Stimulated activated CD4-positive, alpha-beta T cell treated with anti-CD3 and anti-CD28 coated beads, Interleukin-1b, Interleukin-23, amount 100 ng/mL, for 1 hour (primary cell): ENCODE measurements at places on chromosomes 7 and 10.

DNA sequence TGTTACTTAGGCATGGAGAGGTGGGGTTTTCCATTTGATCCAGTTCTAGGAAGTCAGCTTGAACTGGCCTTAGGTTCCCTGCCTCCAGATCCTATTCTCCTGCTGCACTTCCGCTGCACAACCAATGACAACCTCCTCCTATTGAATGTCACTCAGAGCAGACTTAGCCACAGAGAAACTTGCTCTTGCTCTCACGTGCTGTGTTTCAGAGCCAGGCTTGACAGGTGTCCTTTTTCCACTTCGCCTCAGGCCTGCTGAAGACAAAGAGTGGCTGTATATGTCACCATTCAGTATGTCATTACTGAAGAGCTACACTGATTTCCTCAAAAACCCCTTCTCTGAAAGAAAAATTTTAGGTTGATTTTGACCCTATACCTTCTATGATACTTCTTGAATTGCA, 115.4 kb upstream of the ETV1 start:
- DNase-seq = no peak

GRCh38 chr10:111973826-111974225, 209.7 kb downstream of the GPAM start:
- DNase-seq = no peak

DNA sequence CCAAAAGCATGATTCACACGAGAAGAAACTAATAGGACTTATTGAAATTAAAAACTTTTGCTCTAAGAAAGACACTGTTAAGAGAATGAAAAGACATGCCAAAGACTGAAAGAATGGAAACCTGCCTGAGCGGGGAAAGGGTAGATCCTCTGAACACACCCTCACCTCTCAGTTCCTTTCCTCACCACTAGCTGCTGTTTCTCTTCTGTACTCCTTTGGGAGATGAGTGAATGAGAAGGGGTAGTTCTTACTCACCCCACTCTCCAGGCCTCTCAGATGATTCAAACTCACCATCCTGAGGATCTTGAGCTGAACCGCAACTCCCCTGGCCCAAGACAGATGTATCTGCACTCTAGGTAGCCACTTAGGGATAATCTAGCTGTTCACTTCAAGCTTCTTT, 41.9 kb downstream of the IQUB start:
- DNase-seq = no peak

DNA sequence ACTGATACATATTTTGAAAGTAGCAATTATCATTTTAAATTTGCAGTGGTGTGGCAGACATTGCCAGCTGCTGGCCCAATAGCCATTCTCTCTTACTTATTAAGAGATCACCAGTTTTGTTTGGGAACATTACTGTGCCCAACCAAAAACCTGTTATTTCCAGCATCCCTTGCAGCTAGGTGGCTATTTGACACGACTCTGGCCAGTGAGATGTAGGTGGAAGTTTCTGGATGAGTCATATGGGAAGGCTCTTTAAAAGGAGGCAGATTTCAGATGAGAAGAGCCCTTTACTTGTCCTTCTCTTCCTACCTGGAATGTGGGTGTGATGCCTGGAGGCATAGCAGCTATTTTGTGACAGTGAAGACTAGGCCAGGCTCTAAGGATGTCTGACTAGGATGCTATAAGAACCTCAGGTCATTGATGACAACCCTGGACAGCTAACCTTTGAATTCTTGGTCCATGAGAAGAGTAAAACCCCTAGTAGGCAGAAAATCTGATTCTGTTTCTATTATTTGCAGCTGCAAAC, 77.9 kb downstream of the CARD11 start:
- no peak for DNase-seq

GRCh38 chr7:158917818-158918217, 61.5 kb downstream of the DYNC2I1 start:
- DNase-seq = no peak

DNA sequence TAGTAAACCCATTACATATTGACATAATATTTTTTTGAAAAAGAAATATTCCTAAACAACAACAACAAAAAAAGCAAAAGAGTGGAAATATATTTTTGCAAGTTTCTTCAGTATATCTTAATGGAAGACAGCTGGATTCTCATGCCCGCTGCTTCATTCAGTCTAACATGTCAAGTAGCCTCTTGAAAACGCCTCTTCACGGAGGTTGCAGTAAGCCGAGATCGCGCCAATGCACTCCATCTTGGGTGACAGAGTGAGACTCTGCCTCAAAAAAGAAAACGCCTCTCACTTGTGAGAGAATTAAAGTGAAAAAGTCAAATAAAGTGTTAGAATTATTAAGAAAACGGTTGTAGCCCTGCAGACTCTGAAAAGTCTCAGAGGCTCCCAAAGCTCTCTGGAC, 1.3 kb downstream of the CUTC start:
- no peak for DNase-seq

- DNase-seq = no peak
Observed at GRCh38 chr7:133437544-133437943, 184.7 kb downstream of the EXOC4 start.

DNA sequence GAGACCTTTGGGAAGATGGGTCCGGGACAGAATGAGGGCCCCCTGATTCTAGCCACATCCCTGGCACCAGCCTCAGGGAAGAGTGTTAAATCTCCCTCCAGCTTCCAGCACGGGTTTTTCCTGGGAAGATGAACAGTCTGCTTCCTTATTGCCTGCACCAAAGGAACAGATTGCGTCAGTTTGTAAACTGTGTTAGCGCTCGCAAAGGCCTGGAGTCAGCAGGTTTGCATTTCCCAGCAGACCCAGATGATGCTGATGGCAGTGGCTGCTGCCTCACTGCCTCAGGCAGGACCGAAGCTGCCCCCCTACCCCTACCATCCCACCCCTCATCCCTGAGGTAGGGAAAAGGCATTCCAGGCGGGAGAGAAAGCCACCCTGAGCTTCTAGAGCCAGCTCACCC, 34.6 kb upstream of the LRRC4 start:
- DNase-seq = no peak

DNA sequence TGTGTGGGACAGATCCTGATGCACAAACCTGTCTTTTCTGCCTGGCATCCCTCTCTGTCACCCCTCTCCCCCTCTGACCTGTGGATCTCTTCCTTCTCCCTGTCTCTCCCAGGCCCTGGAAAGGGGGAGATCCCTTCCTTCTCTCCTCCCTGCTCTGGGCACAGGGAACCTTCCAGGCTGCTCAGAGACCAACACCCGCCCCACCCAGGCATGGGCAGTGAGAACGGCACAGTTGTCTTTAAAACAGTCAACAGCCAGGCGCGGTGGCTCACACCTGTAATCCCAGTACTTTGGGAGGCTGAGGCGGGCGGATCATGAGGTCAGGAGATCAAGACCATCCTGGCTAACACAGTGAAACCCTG, 34.7 kb downstream of the KCNH2 start:
- no peak for DNase-seq

DNA sequence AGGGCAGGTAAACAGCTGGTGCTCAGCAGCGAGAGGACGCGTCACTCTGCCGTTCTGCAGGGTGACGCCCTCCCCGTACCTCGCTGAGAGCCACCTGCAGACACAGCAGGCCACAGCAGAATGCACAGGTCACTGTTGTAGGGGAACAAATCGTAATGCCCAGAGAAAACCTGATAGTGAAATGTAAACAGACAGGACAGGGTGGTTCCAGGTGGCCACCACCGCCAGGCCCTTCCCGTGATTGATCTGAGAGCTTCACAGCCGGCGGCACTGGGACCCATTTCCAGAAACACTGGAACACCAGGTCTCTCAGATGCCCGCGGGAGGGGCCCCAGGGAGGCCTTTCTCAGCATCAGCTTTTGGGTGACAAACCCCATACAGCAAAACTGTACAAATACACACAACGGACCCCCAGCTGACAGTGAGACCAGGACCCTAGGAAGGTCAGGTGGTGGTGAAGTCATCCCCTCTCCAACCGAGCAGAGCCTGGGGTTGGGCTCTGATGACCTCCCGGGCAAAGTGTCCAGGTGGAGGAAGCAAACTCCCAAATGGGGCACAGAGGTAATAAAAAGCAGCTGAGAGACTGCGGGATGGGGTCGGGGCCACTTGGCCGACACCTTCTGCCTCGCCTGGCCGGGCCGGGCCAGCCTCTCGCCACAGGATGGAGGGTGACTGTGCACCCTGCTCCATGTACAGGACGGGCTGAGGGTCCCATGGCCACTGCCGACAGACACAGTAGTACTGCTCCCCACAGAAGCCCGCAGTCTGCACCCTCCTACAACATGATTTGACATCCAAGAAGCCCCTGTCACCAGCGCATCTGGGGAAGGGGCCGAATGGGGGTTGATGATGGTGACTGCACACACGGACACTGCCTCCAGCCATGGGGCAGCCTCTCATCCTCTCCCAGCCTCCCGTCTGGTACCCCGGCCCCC, 4.6 kb downstream of the BHLHA15 start:
- DNase-seq = no peak

DNA sequence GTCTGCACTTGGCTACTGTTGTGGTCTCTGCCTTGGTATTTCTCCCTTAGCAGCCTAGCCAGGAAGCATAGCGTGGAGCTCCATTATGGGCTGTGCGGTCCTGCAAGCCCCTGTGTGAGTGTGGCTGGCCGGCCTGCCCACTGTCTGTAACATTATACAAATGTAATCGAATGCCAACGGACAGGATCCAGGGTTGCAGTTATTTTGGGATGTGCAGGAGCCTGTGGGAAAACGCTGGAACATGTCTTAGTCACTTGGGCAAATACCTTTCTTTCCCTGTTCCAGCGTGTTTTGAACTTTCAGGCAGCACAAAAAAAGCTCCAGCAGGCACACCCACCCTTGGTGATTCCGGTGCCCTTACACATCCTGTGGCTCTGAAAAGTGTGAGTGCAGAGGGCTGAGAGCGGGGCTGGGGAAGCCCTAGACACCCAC, 29.5 kb downstream of the BAG3 start:
- no peak for DNase-seq

GRCh38 chr7:149820622-149821190, 17.5 kb upstream of the ZNF862 start:
- no peak for DNase-seq

GRCh38 chr7:3301831-3302618, 973 bp downstream of the SDK1 start:
- peak; percentile 2 for DNase-seq

- DNase-seq = no peak
Observed at GRCh38 chr10:30705101-30705624, 75.6 kb upstream of the LYZL2 start.

DNA sequence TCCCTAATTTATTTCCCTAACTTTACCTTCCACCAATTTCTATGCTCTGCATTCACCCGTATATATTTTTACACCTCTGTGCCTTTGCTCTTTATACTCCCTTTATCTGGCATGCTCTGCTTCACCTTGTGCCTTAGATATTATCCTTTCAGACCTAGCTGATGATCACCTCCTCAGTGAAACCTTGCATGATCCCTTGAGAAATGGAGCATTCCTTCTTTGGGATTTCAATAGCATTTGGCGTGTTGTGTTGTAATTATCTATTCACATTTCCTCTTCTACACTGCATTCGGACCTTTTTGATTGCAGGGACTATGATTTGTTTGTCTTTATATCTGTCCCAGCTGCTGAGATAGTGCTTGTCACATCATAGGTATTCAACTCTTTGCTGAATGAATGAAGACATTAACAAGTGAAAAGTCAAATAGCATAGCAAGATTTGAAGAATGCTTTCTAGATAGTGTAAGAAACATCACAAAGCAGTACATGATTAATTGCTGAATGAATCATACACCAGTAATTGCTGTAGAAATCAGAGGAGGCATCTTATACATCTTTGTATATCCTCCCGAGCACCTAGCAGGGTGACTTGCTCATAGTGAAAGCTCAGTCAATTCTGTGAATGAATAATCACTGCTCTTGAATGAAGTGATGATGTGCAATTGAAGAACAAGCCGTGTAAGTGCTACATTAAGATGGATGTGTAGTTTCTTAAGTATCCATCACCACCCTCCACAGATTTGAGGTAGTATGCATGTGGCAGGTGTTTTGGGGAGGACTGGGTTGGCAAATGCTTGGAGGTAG, 2.0 kb upstream of the TM9SF3 start:
- DNase-seq = no peak

- no peak for DNase-seq
Observed at GRCh38 chr7:103640031-103640779, 194.2 kb upstream of the SLC26A5 start.

GRCh38 chr10:108904163-108904838, 1019.0 kb downstream of the XPNPEP1 start:
- DNase-seq = no peak

- DNase-seq = no peak
Observed at GRCh38 chr7:6436385-6436685, 11.4 kb downstream of the DAGLB start.

DNA sequence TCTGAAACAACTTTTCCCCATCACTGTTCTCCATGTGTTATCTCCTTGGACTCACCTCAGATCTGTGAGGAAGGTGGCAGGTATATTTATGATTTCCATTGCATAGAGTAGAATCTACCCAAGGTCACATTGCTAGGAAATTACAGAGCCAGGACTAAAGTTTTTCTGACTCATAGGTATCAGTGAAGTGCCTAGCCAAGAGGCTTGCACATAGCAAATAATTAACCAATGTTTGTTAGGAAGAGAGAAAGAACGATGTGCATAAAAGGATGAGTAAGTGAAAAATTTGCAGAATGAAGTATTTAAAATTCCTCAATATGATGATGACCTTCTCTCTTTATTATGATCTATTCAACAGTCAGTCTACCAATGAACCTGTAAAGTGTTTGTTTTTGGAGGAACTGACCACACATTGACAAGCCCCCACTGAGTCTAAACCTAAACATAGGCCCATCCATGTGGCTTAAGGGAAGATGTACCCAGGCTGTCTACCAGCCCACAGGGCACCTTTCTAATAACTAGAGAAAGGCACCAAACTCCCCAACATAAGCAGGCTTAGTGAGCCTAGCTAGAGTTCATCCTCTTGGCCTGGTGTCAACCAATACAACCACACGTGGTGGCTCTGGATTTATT, 252.9 kb upstream of the ZMIZ1 start:
- DNase-seq = no peak

DNA sequence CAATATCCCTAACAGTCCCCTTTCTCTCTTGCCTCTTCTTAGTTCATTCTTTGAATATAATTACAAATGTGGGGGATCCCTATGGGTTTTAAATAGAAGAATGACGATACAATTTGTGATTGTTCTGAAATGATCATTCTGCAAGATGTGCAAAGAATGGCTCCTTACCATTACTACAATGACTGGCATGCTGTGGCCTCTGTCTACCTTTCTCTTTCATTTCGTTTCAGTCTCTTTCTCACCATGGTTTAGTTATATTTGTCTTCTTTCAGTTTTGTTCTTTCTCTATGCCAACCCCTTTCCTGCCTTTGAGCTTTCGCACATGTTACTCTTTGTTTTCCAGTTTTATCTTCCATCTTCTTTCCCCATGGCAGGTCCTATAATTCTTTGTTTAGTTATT, 176.5 kb downstream of the SUGCT start:
- DNase-seq = no peak

GRCh38 chr7:70457482-70457881, 674.5 kb upstream of the GALNT17 start:
- DNase-seq = no peak

- no peak for DNase-seq
Observed at GRCh38 chr10:95281206-95281605, 9.6 kb downstream of the PDLIM1 start.

DNA sequence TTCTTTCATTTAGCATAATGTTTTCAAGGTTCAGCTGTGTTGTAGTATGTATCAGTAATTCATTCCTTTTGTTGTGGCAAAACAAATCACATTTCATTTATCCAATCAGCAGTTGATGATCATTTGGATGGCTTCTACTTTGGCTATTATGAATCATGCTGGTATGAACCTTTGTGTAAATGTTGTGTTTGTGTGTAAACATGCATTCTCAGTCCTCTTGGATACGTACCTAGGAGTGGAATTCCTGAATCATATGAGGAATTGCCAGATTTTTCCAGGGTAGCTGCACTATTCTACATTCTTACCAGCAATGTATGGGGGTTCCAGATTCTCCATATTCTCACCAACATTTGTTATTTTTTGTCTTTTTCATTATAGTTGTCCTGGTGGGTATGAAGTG, 578.5 kb upstream of the MKI67 start:
- DNase-seq = no peak
